Activated CD4-positive, alpha-beta T cell treated with anti-CD3 and anti-CD28 coated beads for 24 hours (primary cell): ENCODE measurements at places on chromosomes 2 and 18.

DNA sequence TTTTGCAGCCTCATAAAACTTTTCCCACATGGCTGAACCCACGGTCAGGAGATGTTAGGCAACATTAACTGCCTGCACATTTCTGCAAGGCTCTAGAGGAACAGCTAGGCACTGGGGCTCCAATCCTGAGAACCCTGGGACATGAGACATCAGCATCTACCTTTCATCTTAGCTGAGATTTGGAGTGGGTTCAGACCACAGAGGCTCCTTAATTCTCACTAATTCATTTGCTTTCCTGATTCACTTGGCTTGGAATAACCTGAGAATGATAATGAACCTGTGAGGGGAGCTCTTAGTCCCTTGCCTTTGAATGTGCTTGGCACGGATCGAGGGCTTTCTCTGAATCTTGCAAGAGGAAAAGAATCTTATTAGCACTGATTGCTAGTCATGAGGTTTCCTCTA lies 266.2 kb downstream of the FIGN start:
- no peak for DNase-seq

DNA sequence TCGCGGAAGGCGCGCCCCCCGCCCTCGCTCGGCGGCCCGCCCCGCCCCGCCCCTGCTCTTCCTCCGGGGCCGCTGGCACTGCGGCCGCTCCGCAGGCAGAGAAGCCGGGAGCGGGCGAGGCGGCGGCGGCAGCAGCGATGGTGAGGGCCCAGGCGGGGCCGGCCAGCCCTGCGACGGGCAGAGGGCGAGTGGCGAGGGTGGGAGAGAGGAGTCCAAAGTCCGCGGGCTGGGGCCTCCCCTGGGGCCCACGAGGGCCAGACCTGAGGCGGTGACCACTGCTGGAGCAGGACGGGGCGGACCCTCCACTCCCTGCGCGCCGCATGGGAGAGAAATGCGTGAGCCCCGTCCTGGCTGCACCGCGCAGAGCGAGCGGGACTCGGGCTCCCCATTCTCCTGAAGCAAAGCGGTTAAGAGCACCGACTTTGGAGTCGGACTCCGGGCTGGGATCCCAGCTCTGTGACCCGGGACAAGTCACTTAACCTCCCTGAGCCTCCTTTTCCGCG lies at the start of gene VAMP5:
Gene VAMP5 (plus strand): TSS at position 78 of the 503 bp plus-strand sequence. CDS start 60 bp downstream, at position 138.
- no peak for DNase-seq

DNA sequence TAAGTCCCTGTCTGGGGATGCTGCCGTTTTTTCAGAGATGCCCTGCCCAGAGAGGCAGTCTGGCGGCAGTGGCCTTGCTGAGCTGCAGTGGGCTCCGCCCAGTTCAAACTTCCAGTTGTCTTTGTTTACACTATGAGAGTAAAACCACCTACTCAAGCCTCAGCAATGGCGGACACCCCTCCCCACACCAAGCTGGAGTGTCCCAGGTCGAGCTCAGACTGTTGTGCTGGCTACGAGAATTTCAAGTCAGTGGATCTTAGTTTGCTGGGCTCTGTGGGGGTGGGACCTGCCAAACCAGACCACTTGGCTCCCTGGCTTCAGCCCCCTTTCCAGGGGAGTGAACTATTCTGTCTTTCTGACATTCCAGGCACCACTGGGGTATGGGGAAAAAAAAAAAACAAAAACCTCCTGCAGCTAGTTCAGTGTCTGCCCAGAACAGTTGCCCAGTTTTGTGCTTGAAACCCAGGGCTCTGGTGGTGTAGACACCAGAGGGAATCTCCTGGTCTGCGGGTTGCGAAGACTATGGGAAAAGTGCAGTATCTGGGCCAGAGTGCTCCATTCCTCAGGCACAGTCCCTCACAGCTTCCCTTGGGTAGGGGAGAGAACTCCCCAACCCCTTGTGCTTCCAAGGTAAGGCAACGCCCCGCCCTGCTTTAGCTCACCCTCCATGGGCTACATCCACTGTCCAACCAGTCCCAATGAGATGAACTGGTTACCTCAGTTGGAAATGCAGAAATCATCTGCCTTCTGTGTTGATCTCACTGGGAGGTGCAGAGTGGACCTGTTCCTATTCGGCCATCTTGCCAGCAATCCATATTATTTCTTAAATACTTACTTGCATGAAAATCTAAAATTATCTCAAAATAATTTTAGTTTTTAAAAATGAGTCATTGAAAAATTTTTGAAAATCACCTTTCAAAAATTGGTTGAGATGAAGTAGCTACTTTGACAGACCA lies 338.0 kb downstream of the OSR1 start:
- no peak for DNase-seq

- no peak for DNase-seq
Observed at GRCh38 chr2:226207671-226208070, 591.9 kb downstream of the IRS1 start.

GRCh38 chr2:221042926-221043325 lies 529.2 kb downstream of the EPHA4 start:
- no peak for DNase-seq
